ENCODE measurements at places on chromosomes 3 and 15.
A peak's percentile ranks its signal among the peaks of the same experiment; 100 is the strongest.

DNA sequence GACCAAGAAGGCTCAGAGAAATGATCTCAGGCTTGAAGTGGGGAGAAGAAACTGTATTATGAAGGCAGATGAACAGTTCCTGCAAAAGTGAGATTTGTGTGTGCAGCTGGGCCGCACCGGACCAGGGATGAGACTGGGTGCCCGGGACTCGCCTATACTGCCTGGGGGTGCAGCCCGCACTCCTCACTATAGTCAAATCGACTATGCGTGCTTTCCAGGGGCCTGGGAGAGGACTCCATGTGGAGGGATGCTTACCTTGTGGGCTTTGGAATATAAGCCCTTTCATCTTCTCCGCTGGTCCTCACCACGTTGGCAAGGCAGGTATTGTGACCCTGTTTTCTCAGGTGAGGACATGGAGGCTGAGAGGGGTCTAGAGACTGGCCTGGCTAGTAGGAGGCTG is 32.9 kb upstream of the APOD start:
- no peak for DNase-seq

DNA sequence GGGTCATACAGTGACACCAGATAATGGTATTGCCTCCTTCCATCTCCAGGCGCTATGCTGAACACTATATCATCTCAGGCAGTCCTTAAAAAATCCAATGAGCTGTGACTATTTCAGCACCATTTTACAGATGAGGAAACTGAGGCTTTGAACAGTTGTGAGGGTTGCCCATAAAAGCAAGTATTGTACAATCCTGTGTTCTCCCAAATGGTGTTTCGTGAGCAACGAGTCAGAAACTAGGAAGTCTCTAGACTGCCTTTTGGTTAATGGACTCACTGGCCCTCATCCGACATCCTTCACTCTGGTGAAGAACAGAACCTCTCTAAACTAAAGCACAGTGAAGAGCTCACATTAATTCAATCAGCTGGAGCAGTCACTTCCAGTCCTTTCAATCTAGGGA is 61.8 kb downstream of the ATP8B4 start:
- DNase-seq: no peak

DNA sequence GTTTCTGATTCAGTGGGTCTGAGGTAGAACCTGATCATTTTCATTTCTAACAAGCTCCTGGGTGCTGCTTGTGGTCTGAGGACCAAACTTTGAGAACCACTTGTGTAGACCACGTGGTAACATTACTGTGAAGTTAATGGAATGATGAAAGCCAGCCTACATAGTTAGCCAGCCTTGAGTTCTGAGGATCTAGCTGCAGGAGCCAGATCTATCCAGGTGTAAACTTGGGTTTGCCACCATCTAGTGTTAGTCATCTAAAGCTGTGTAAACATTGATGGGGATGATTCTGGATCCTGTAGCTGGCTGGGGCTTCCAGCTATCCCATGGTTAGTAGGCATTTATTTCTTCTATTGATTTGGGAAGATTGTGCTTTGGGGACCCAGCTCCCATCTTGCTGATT is 170.0 kb downstream of the TMEM108 start:
- no peak for DNase-seq

- DNase-seq: no peak
These were observed 310.5 kb upstream of the THBS1 start for GRCh38 chr15:39270221-39270855.

GRCh38 chr3:170852324-170852723 is 17.7 kb downstream of the RPL22L1 start:
- no peak for DNase-seq

DNA sequence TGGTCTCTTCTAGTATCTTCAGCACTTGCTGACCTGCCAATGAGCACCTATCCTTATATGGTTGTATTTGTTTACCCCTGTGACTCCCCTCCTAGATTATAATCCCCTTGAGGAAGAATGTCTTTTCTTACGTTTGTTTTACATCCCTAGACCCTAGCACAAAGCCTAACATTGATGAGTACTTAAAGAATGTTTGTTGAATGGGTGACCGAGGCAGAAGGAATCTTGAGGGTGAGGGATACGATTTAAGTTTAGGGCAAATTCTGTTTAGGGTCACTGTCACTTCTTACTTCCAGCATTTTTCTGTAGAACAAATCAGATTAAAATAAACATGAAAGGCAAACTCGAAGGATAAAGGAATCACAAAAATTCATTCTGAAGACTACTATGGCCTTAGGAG is 80.9 kb upstream of the FAM98B start:
- peak; percentile 86 for DNase-seq

DNA sequence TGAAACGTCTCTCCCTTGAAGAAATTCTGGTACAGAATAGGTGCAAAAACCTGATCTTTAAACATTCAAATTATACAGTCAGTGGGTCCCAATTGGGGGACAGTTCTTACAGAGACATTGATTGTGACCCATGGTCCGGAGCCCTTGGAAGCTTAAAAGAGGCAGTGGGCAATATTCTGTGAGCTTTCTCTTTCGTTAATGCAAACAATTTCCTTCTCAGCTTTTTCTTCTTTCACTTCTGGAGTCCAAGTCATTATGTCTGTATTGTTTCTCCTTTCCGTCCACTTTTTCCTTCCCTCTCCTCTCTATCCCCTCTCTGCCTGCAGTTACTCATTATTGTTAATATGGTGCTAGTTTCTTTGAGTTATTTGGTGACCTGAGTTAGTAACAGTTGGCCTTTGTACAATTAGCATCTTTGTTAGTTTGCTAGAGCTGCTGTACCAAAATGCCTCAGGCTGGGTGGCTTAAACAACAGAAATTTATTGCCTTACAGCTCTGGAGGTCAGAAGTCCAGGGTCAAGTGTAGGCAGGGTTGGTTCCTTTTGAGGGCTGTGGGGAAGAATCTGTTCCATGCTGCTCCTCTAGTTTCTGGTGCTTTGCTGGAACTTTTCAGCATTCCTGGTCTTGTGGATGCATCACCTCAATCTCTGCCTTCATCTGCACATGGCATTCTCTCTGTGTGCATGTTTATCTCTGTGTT is 102.6 kb downstream of the GMPS start:
- DNase-seq: no peak

- DNase-seq: no peak
These were observed 178.2 kb upstream of the GOLIM4 start for GRCh38 chr3:168273917-168274316.

- DNase-seq: peak; percentile 12
These were observed 3.6 kb upstream of the MYH15 start for GRCh38 chr3:108513961-108514360.

- DNase-seq: peak; percentile 46
These were observed 29.3 kb upstream of the SH3BP5 start for GRCh38 chr3:15361494-15362214.

- DNase-seq: no peak
These were observed 269.9 kb downstream of the FAM43A start for GRCh38 chr3:194955546-194955945.

GRCh38 chr3:126676919-126677705 is 22.2 kb upstream of the TXNRD3 start:
- peak; percentile 24 for DNase-seq

DNA sequence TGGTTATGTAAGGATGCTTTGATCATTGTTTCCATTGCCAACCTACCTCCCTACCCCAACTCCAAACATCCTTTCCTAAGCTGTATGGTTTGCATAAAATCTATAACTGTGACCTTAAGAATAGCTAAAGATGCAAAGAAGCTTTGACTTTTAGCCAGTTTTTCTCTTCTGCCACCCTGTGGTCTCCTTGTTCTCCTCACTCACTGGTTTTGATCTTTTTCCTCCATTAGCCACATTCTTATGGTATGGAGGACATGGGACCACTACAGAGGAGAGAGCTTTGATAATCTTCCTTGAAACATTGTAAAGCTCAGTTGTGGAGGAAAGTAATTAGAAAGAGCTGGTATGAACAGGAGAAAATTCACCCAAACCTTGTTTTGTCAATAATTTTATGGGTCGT is 115.9 kb downstream of the NEK11 start:
- DNase-seq: no peak

- peak; percentile 94 for DNase-seq
These were observed 11.6 kb downstream of the UPK1B start for GRCh38 chr3:119184796-119185570.

GRCh38 chr3:13113346-13114330 is 40.4 kb upstream of the IQSEC1 start:
- no peak for DNase-seq

- no peak for DNase-seq
These were observed 430.3 kb downstream of the NTRK3 start for GRCh38 chr15:87826119-87826747.

DNA sequence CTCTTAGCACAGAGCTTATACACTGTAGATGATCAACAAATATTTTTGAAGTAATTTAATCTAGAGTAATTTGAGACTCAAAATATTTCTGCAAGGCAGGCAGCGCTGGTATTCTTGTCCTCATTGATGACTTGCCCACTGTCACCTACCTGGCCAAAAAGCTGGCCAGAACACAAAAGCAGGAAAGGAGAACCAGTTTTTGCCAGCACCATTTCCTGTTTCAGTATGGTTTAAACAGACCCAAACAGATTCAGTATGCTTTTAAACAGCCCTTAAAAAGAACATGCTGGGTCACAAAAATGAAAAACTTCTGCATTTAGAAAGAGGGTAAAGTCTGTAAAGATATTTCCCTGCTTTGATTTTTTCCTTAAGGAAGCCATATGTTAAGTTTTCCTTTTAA is 42.3 kb upstream of the ZNF280D start:
- DNase-seq: no peak

- no peak for DNase-seq
These were observed 39.8 kb downstream of the CGGBP1 start for GRCh38 chr3:88019024-88019423.

DNA sequence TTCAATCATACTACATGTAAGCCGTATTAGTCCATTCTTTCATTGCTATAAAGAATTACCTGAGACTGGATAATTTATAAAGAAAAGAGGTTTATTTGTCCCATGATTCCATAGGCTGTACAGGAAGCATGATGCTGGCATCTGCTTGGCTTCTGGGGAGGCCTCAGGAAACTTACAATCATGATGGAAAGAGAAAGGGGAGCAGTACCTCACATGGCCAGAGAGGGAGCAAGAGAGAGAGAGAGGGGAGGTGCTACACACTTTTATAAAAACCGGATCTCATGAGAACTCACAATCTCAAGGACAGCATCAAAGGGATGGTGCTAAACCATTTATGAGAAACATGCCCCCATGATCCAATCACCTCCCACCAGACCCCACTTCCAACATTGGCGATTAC is 14.3 kb upstream of the CLASP2 start:
- DNase-seq: peak; percentile 7

- DNase-seq: peak; percentile 27
These were observed 886.3 kb downstream of the ROBO1 start for GRCh38 chr3:78881501-78881900.

GRCh38 chr3:129162729-129163579 is 2.1 kb upstream of the ISY1 start:
- DNase-seq: no peak

- no peak for DNase-seq
These were observed 586.6 kb downstream of the TAFA4 start for GRCh38 chr3:68345781-68346180.

DNA sequence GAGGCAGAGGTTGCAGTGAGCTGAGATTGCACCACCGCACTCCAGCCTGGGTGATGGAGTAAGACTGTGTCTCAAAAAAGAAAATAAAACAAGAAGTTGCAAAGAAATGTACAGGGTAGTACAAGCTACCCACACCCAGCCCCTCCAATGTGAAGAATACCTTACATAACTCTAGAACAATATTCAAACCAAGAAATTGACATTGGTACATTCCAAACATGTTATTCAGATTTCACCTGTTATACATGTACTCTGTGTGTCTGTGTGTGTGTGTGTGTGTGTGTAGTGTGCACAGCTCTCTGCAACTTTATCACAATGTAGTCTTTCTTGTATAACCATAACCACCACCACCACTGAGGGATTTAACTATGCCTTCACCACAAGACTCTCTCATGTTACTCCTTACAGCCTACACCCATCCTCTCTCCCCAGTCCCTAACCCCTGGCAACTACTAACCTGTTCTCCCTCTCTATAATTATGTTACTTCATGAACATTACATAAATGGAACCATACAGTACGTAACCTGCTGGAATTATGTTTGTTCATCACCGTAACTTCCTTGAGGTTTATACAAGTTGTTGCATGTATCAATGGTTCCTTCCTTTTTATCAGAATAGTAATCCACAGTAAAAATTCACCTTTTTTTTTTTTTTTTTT is 16.2 kb upstream of the TJP1 start:
- no peak for DNase-seq

- no peak for DNase-seq
These were observed 124.3 kb downstream of the CTNNB1 start for GRCh38 chr3:41323467-41324155.

DNA sequence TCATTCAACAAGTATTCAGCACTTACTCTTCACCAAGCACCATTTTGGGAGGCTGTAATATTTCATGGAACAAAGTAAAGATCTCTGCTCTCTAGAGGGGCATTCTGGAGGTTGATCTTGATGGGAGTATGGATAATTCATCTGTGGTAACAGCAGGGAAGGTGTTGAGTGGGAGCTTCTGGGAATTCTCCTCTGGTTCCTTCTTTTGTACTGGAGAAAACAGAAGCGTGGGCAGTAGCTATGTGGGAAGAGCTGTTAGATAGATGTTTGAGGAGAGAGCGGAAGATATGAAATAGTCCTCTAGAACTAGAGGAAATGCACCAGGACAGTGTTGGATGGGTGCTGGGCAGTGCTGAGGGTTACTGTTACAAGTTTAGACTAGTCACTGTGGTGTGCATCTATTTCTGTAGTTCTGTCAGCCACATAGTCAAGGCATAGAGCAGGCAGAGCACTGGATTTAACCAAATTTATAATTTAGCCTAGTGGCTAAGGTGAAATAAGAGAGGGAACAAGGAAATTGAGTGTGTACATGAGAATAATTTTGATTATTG is 9.6 kb downstream of the NMD3 start:
- DNase-seq: no peak

DNA sequence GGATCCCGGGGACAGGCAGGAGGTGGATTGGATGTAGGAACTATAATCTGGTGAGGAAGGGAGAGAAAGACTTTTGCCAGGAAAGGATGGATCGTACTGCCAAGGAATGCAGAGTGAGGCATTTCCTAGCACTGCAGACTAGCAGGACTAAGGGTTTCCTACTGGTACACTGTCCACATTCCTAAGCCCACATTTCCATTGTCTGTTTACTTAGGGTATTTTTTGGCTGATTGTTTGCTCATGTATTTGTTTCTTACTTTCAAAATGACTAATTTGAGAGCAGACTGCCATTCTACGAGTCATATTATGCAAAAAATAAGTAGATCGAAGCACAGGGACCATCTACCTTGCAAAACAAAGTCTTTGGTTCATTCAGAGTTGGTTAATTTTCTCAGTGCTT is 1029.5 kb upstream of the NR2F2 start:
- DNase-seq: peak; percentile 47

All from fibroblast of skin of back (primary cell).